Pericardium fibroblast (primary cell): ENCODE measurements at places on chromosomes 12 and 14. TPM values are rescaled to one million over a fixed set of nuclear protein-coding genes. Genes with fewer than 3 reads are reported as not detected.

BMP4 gene
- total RNA-seq = 2.3 and 27.4 TPM in 2 replicates

HCFC2 gene
- 12.3 and 14.6 TPM in 2 replicates for total RNA-seq

KRT2 gene
- total RNA-seq = not detected in 2 replicates

GZMB gene
- total RNA-seq = not detected in 2 replicates

GALNT16 gene
- total RNA-seq = 1.1 and 3.7 TPM in 2 replicates

KLHDC2 gene
- total RNA-seq = 50.3 and 70.2 TPM in 2 replicates

IL31 gene
- total RNA-seq = not detected in 2 replicates

PROX2 gene
- not detected in 2 replicates for total RNA-seq

LBHD2 gene
- 0.26 TPM in 1 of 2 replicates, not detected in the other for total RNA-seq

TAS2R9 gene
- not detected in 2 replicates for total RNA-seq

NGB gene
- total RNA-seq = not detected in 2 replicates

ESR2 gene
- total RNA-seq = 0.26 TPM in 1 of 2 replicates, not detected in the other

SETD1B gene
- 4.7 and 7.6 TPM in 2 replicates for total RNA-seq

CACNA1C gene
- total RNA-seq = 2.1 and 10.7 TPM in 2 replicates

CATSPERB gene
- total RNA-seq = not detected in 2 replicates

CCNB1IP1 gene
- total RNA-seq = 53.8 and 68.6 TPM in 2 replicates

FGFR1OP2 gene
- 37.1 and 39.3 TPM in 2 replicates for total RNA-seq

IAPP gene
- not detected in 2 replicates for total RNA-seq

AICDA gene
- total RNA-seq = not detected in 2 replicates

NEUROD4 gene
- total RNA-seq = not detected in 2 replicates

TDRD9 gene
- 0.23 and 1.0 TPM in 2 replicates for total RNA-seq

NRIP2 gene
- under 0.01 TPM in 1 of 2 replicates, not detected in the other for total RNA-seq

RHOJ gene
- total RNA-seq = 3.3 and 7.6 TPM in 2 replicates

MEG3 gene
- total RNA-seq = 117 and 133 TPM in 2 replicates

LMNTD1 gene
- total RNA-seq = not detected in 2 replicates
